ENCODE measurements at places on chromosomes 5 and 9.

GRCh38 chr9:14909961-14910805, at the start of gene FREM1:
Gene FREM1, minus strand, starts transcription at chr9:14910428. Its CDS starts 41,451 bp downstream, at chr9:14868977.
- DNase-seq = peak; percentile 74

DNA sequence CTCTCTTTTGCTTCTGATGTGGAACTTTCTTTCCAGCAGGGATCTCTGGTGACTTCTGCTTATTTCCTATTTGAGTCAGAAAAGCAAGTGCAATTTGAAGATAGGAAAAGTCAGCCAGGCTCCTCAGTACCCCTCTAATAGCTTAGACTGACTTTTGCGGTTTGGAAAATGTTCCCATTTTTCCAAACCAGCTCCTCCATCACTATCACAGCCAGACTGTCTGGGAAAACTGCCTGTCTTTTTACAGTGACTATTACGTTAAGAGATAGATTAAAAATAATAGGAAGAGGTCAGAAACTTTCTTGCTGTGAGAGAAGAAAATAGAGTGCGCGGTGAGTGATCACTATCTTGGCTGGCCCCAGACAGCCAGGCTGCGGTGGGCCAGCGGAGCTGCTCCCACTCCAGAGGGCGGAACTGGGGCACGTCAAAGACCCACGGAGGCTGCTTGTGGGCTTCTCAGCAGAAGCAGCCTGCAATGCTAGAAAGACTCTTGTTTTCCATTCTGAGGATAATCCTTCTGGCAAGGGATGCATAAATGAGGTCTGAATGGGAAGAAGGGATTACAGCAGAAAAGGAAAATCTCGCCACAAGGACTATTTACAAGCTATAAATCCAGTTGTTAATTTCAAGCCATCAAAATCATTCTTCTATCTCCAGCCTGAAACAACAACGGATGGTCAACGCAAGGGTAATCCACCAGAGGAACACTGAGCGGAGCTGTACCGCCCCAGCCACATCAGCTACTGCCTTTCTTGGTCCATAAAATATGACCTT, 151.0 kb upstream of the MSX2 start:
- no peak for DNase-seq

DNA sequence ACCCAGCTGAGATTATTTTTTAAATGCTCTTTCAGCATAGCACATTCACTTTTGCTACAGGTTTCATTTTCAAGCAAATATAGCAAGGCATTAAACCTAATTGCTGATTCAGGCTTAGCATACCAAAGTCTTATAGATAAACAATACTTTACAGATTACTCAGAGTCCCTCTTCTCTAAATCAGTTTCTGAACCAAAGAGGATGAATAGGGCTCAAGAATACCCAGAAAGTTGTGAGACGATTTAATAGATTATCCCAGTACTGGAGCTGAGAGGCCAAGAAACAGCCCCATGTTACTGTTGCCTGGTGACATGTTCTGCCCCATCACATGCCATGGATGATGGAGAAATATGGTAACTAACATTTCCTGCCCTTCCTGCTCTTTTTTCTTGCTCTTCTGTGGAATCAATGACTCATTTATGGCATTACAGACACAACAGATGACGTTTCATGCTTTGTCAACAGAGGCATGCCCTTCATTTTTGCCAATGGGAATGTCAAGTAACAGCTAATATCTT, 18.1 kb upstream of the SSBP2 start:
- DNase-seq = no peak

- no peak for DNase-seq
Measured at GRCh38 chr5:115657125-115657880, 31.5 kb upstream of the TMED7 start.

GRCh38 chr5:91367908-91368648, 15.0 kb downstream of the ARRDC3 start:
- no peak for DNase-seq

DNA sequence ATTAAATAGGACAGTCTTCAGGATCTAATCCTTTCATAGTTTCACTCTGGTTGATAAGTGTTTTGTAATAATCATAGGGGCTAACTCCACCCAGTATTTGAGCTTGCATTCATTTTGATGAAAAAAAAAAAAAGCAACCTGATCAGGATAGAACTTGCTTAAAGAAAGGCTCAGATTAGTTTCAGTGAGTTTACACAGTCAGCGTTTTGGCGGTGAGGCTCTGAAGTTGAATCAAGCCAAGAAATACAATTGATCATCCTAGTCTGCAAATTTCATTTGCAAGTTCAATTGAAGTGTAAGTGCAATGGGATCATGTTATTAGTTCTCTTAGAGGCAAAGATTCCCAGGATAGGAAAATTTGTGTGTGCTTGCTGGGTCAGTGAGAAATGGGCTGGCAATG, 159.7 kb upstream of the ELL2 start:
- no peak for DNase-seq

- no peak for DNase-seq
Measured at GRCh38 chr9:79384091-79384490, 187.7 kb upstream of the TLE4 start.

GRCh38 chr9:125133403-125134329, 9.7 kb downstream of the SCAI start:
- DNase-seq = no peak

- no peak for DNase-seq
Measured at GRCh38 chr9:4984171-4984620, 876 bp upstream of the JAK2 start.

DNA sequence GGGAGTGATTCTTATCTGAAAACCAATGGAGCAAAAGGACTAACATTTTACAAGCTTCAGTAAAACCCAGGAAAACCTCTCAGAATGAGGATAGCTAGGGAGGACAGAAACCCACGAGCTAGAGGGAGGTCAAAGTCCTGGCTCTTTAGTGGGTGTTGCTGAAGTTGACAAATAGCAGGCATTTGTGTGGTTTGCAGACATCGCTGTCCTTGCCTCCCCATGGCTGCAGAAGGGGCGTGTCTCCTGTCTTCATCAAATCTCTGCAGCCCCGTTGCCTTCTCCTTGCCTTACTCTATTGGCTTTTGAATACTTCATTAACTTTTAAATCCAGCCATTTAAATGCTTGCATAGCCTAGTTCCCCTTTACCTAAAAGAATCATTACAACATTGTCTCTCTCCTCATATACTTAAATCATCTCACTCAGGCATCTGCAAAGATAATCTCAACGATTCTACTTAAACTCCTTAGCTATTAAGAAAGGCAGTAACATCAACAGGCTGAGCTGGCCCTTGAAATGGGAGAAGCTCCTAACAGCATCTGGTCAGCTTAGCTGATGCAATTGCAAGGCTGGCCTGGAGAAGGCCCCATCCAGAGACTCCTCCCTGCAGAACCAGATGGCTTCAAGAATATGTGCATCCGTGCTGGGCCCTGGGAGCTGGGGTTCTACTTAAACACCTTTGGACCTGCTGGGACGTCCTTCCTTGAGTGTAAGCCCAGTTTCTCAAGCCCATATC, 152.8 kb upstream of the TAS2R1 start:
- no peak for DNase-seq

DNA sequence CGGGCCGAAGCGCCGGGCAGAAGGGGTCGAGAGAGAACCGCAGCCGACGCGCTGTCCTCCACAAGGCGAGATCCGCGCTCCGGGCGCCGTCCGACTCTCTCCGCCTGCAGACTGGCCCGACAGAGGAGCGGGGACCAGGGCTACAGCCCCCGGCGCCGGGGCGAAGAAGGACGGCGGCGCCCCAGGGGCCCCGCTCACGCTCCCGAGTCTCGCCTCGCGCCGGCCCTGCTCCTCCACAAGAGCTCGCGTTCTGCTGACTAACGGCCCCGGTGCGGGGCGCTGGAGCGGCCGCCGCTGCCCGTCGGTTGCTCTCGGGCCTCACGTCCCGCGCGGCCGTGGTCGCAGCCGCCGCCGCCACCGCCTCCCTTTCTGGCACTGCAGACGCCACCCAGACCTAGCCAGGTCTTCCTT, 338 bp downstream of the ABHD17B start:
- DNase-seq = no peak

GRCh38 chr9:118734696-118735095, 634.5 kb downstream of the BRINP1 start:
- no peak for DNase-seq

All from H9 (cell line).